ENCODE measurements at places on chromosomes 3 and 15.
A peak's percentile ranks its signal among the peaks of the same experiment; 100 is the strongest.

DNA sequence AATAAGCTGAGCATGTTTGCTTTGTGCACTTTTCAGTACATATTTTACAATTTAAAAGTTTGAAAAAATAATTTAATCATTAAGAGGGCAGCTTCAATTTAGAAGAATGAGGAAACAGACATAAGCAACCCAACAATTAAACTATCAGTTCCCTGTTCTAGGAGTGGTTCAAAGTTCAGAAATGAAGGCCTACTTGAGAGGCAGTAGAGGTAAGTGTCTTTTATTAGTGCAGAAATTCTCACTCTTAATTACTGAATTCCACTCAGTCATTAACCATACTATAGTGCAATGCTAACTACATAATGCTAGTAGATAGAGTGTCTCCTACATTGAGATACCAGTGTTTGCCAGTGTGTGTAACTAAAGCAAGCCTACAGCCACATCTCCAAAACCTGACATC lies 73.1 kb downstream of the TNIK start:
- DNase-seq: no peak

- peak; percentile 62 for DNase-seq
These were observed 89.2 kb upstream of the MEF2A start for GRCh38 chr15:99476413-99477222.

- DNase-seq: no peak
These were observed 191.8 kb downstream of the SEMA6D start for GRCh38 chr15:47908950-47909670.

DNA sequence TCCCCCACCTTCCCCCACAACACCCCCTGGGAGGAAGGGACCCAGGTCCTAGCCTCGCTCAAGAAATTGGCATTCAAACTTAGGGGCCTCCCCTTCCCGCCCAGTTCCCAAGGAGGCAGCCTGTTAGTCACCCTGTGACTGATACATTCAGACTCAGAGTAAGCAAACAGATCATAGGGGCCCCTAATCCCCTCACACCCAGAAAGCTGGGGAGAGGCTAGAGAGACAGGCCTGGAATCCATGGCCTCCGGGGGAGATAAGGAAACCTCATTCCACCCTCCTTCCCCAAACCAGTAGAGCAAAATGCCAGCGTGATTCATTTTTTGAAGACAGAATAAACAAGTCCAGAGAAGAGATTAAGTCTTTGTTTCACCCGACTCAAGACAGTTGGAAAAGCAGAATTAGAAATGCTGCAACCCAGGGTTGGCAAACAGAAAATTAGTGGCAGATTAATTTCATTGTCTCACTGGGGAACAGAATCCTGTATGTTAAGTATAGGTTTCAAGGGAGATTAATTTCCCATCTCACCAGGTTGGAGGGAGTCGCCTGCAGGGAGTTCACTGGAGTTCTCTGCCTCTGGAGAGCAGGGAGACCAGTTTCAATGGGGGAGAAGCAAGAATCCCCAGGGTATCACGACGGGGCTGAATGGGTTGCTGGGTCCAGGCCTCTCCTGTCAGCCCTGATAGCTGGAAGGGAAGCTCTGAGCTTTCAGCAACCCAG lies 268.3 kb downstream of the UACA start:
- peak; percentile 77 for DNase-seq

DNA sequence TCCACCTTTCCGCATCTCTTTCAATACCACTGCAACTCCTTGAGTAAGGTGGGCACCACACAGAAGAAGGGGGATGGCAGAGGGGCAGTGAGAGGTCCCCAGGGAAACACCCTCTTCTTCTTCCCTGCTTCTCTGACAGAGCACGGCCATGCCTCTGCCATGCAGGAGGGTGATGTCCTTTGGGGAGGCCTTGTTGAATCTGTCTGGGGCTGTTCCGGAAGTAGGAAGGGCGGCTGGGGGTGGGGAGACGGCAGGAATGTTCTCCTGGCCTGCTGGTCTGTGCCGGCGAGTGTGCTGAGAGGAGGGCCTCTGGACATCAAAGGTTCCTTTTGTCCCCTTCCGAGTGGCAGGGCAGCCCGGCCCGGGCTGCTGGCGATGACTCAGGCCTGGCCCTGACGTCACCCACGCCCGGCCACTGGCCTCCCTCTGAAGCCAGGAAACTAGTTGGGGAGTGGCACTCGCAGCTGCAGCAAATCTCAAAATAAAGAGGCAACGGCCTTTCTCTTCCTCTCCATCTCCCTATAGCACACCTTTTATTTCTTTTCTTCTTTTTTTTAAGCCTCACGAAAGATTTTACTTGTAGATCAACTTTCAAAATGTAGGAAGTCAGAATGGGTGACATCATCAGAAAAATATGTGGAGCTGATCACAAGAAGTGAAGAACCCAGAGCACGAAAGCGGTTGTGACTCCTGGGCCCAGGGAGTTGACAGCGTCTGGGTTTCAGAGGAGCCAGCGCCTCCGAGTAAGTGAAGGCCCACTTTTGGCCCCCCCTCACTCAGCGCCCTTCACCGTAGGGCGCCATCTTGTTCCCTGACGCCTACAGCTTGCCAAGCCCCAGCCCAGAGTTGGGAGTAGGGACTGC lies at the start of gene ZBTB38:
ZBTB38 (plus strand) TSS at position 443 of the 863 bp plus-strand sequence. CDS start 73,885 bp downstream, outside the sequence.
- DNase-seq: peak; percentile 86

- no peak for DNase-seq
These were observed 120.3 kb downstream of the MYO9A start for GRCh38 chr15:71997691-71998090.

DNA sequence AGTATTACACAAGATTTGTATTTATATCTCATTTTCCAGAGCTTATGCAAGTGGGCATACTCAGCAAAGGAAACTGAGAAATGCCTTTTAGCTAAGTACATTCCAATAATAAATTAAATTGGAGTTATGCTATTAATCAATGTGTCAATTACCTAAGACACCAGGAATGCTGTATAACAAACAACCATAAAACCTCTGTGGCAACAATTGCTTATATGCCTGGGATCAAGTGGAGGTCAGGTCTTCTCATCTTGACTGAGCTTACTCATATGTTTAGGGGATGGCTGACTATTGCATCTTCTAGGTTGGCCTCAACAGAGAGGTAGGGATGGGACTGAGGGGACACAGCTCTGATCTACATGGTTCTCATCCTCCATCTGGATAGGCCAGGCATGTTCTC lies 30.7 kb downstream of the CD200R1L start:
- no peak for DNase-seq

DNA sequence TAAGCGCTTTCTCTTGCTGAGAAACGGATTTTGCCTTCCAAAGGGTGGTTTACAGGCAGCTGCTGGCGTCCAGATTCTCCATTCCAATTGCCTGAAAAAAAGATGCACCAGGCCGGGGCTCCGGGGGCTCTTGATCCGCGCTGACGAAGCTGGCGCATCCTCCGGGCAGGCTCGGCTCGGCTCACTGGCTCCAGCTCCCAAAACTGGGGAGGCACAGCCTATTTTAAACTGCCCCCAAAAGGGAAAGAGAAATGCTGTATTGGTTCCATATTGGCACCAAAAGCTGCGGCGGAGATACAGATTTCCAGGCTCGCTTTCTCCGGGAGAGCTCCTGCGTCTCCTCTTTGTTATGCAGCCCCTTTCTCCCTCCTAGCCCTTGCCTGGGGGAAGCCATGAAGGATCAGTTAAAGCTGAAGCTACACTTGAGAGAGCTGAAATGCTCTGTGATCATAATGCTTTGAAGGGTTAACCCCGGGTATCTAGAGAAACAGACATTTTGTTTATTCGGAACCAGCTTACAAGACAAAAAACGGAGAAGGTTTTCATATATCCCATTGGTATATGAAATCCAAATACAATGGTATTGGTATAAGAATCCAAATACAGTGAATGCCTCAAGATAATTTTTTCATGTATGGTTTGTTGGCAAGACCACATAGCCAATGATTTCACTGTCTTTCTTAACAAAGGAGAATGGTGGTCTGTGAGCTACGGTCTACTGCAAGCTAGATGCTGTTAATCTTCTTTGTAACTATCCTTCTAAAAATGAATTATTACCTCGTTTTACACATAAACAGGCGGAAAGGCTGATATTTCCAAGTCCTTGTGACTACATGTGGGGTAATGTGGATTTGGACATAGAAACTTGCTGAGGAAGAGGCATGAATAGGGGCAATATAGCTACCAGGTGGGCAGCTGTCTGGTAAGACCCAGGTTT lies 693 bp downstream of the CD200 start:
- DNase-seq: no peak

DNA sequence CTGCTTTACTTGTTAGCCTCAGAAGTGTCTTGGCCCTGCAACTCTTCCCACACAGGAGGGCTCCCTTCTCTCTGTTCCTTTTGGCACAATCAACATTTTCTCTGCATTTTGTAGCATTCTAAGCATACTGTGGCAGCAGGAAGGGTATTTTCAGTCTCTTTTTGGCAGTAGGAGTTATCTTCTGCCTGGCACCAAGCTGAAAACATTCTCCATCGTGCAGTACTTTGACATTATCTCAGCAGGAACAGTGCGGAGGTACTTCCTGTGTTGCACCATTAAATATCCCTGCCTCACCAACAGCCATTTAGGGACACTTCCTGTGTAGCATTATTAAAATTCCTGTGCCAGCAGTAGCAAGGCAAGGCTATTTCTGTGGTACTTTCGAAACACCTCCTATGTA lies 233.2 kb upstream of the SEMA6D start:
- DNase-seq: no peak

GRCh38 chr15:59918994-59919951 lies 84.8 kb upstream of the FOXB1 start:
- peak; percentile 73 for DNase-seq

- no peak for DNase-seq
These were observed 580 bp upstream of the MAGEF1 start for GRCh38 chr3:184712248-184713039.

- DNase-seq: no peak
These were observed 22.7 kb upstream of the IREB2 start for GRCh38 chr15:78415284-78415683.

DNA sequence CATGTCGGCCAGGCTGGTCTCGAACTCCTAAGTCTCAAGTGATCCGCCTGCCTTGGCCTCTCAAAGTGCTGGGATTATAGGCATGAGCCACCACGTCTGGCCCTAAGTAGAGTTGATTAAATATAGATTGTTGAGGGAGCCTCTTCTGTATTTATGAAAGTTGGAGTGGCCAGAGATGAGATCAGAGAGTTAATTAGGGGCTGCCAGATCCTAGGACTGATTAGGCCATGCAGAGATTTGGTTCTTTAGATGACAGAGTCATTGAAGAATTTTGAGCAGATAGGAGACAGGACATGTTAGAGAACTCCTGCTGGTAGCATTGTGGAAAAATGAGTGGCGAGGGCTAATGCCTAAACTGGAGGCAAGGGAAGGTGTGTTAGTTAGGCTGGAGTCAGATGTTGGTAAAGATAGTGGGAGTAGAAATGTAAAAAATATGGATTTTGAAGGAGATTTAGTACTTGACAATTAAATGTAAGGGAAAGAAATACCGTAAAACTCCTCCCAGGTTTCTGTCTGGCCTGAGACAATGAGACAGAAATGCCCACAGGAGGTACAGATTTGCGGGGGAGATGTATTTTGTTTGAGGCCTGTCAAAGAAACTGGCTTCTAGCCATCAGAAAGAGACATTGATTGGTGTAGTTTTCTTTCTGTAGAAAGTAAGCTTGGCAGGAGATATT lies 23.4 kb downstream of the SACM1L start:
- DNase-seq: no peak

All from kidney epithelial cell (primary cell).